ENCODE measurements at places on chromosomes 2 and 18.
A peak's percentile ranks its signal among the peaks of the same experiment; 100 is the strongest.

DNA sequence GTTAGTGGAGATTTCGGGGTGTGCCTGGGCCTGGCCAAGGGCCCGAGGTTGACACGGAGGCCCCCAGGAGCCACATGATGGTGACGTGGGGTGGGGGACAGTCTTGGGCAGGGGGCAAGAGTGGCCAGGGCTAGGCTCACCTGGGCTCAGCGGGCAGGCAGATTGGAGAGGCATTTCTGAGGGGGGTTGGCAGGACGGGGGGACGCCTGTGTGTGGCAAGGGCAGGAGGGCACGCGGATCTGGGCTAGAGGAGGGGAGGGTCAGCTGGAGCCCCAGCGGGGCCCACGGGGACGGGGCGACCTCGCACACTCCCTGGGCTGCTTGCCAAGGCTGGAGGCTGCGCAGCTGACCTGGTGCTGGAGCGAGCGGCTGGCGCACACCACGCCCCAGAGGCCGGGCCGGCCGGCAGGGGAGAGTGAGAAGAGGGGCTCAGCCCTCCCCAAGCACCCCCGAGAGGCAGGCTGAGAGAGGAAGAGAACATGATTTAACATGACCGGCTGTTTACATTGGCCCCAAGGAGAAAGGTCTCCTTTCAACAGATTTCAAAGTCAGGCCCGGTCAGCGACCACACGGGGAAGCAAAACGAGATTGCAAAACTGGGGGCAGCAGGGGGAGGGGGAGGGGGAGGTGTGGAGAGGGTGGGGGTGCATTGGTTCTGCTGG is 38.0 kb upstream of the SNED1 start:
- DNase-seq = no peak

GRCh38 chr2:62698653-62699052 is 6.9 kb upstream of the EHBP1 start:
- no peak for DNase-seq

GRCh38 chr2:70192516-70192915 is 1.7 kb upstream of the C2orf42 start:
- DNase-seq = no peak

DNA sequence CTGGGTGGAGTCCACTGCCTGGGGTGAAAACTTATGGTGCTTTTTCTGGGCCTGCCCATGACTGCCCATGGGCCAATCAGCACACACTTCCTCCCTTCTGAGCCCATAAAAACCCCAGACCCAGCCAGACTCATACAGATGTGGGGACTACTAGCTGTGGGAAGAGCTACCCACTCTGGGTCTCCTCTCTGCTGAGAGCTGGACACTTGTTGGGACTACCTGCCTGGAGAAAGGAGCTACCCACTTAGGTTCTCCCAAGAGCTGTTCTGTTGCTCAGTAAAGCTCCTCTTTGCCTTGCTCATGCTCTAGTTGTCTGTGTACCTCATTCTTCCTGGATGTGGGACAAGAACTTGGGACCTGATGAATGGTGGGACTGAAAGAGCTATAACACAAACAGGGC is 119.6 kb upstream of the SLC38A11 start:
- no peak for DNase-seq

- no peak for DNase-seq
These were observed 527.6 kb upstream of the ID2 start for GRCh38 chr2:8154270-8154669.

DNA sequence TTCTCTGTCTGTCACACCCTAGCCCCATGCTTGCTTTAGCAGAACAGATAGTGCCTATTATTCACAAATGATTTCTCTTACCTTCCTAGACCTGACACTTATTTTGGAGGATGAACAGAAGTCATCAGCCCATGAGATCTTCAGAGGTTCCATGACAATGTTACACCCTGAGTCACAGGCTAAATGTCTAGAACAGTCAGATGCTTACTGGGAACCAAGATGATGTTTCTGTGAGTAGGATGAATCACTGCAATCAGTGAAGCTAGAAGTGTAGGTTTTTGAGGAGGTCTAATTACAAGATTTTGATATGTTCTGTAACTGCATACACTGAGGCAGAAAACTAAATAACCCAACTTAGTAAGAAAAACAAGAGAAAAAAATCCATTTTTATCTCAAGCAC is 123.0 kb upstream of the THUMPD2 start:
- no peak for DNase-seq

GRCh38 chr18:79368681-79369080 is 27.0 kb upstream of the NFATC1 start:
- DNase-seq = no peak

DNA sequence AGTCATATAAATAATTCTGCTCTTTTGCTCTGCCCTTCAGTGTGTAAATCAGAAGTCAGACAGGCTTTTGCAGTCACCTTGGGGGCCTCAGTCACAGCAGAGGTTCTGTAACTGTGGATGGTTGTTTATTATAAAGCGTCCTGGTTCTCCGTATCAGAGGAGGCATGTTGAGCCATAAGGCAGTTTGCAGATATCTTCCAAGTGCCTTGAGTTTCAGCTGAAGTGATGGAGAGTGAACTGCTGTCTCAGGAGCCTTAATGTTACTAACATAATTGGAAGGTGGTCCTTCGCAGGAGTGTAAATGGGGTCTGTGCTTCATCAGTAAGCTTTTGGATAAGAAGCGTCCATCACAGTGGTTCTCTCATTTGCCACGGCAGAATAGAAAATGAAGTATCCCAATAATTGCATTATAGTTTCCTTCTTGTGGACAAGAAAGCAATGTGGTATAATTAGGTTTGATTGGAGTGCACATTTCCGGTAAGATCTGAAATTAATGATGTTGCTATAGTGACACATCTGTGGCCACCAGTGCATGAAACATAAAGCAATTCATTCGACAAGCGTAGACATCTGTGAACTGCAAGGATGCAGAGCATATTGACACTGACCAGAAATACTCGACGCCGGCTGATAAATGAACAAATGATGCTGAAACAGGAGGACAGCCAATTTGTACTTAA is 112.5 kb upstream of the NFATC1 start:
- no peak for DNase-seq

DNA sequence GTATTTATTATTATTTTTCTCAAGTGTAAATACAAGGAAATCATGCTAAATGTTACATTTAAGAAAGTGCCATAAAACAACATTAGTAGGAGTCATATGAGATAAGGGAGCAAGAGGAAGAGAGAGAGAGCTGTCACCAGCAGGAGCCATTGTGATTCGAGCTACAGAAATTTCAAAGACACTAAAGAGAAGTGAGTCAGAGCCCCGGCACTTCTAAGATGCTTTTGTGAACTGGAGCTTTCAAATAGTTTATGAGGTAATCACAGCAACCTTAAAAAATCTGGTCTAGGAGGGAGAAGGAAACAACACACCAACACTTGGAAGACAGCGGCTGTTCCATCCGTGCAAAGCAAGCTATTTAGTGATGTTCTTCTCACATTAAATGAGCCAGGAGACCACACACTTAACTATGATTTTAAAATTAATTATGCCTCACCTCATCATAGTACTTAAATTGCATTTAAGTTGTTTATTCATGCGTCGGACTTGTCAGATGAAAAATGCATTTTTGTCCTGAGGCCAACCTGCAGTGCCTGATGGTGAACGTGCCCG is 382.7 kb upstream of the SALL3 start:
- DNase-seq = no peak

DNA sequence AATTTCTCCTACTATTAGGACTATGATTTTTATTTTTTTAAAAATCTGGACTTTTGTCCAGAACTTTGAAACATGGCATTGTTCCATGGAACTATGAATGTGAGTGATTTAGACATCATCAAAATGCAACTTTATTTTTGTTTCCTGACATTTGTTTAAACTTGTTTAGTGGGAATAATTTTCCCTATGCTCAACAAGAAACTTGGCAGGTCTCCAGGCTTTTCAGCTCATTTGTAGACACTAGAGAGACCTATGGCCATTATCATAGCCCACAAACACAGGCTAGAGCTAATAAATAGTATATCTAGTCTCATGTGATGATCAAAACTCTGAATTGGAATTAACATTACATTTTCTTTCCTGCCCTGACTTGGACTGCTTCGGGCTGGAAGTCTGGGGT is 145.1 kb upstream of the CELF4 start:
- DNase-seq = peak; percentile 4

DNA sequence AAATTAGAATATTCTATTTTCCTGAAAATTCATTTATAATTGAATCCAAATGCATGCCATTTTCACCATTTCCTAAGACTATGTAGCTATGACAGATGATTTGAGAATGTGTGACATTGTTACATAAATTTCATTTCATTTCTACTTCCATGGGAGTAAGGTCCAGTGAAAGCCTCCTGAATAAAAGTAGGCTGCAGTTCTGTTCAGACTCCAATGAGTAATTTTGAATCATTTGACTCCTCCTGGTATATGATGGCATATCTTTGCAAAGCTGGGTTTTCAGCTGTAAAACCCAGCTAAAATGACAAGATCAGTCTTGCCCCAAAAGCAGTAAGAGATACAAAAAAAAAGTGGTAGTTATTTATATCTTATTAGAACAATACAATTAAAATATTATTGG is 101.0 kb upstream of the DNAJC10 start:
- DNase-seq = no peak

DNA sequence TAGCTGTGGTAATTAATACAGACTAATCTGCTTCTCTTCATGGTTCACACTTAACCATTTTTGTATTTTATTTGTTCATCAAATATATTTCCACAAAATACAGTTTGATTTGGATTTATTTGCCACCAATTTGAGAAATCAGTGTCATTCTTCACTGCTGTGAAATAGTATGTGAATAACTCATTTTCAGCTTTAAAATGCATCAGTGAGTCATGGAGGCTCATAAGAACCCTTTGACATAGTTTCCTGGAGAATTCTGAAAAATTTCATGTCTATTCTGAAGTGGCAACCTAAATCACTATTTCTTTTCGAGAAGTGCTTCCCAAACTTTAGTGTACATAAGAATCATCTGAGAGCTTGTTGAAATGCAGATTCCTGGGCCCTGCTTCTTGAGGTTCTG is 1026.7 kb upstream of the ACVR2A start:
- DNase-seq = no peak

DNA sequence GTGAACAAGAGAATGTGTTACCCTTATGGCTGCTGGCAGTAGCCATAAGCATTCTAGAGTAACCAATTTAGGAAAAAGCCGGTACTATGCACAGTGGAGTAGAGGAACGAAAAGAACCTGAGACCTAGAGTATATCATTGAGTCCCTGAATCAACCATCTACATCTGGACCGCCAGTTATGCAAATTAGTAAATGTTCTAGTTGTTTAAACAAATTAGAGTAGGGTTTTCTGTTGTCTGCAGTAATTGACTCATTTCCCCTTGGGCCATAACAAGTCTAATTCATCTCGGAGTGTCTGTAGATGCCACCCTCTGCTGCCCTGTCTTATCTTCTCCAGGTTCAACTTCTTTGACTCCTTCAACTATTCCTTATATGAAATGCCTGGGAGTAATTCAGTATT is 60.1 kb upstream of the CAPN13 start:
- no peak for DNase-seq

- DNase-seq = no peak
These were observed 10.4 kb downstream of the DNAJC10 start for GRCh38 chr2:182726473-182726872.

- no peak for DNase-seq
These were observed 51.0 kb downstream of the LAMA3 start for GRCh38 chr18:23740105-23740830.

- no peak for DNase-seq
These were observed 7.8 kb upstream of the ANXA4 start for GRCh38 chr2:69734035-69734611.

- DNase-seq = no peak
These were observed at the start of gene SLC8A1 for GRCh38 chr2:40451918-40452605. TSS of gene SLC8A1 (minus strand) at chr2:40452090.

DNA sequence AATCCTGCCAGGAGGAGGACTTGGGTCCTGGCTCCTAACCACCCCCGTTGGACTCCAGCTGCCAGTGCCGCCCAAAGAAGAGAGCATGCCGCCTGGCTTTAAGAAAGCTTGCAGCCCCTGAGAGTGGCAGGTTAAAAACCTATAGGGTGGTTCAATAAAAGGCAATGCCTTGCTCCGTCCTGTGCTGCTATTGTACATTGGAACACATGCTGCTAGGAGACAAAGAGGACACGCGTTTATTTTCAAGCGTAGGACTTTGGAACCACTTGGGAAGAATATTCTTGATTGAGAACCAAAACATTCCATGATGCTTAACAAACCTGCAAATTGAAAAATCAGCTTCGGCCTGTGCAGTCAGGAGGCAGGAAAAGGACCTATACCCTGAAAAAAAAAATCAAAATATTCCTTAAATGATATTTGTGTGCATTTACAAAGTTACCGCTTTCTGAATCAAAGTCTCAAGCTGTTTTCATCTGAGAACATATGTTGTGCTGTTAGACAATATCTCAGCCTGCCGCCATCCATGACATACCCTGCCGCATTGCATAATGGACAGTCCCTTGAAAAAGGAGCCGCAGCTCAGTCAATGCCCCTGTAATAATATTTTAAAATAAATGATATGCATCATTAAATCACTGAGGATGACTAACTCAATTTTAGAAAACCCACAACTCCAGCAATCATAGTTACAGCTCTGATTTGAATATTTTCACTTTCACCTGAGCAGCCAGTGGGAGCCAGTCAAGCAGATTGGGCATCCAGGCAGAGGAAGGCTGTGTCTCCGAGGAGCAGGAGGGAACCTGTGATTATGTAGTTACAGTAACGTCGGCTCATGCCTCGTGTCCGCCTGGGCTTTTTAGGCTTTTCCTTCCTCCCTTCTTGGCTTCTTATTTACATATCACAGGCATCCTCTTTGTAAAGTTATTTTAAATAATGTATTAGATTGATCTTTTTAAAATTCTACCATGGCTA is 805.6 kb upstream of the FANCL start:
- DNase-seq = no peak

DNA sequence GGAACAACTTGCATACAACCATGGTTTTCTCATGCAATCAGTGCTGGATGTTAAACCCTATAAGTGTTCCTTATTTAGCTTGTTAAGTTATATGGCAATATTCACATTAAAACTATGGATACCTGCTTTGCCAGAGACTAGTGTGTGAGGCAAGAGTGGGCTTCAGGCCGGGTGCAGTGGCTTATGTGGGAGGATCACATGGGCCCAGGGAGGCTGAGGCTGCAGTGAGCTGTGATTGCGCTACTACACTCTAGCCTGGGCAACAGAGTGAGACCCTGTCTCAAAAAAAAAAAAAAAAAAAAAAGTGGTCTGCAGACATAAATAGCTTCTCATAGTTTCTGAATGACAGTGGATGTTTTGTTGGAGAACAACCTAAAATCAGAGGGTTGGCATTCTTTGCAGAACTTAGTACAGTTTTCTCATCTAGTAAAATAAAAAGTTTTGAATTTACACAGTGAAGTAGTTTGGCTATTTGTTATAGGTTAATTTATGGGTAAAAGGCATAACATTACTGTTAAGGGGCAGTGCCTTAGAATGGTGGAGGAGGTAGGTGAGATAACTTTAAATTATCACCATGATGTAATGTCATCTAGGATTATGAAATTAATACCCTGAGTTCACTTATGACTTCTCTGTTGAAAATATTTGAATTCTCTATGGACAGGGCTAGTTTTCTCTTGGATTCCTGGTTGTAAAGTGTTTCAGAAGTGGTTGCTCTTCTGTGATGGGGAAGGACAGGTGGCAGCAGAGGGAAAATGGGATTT is 5.3 kb downstream of the CERS6 start:
- no peak for DNase-seq

- DNase-seq = no peak
These were observed 2.7 kb upstream of the PPP4R1 start for GRCh38 chr18:9617006-9617542.

GRCh38 chr2:177315364-177315763 is 50.8 kb upstream of the NFE2L2 start:
- no peak for DNase-seq
